ENCODE measurements at places on chromosomes 3 and 15. TPM values are rescaled to one million over a fixed set of nuclear protein-coding genes. Genes with fewer than 3 reads are reported as not detected.
A peak's percentile ranks its signal among the peaks of the same experiment; 100 is the strongest.

- peak; percentile 25 for DNase-seq
These were observed 37.5 kb downstream of the NBEAL2 start for GRCh38 chr3:47016934-47017435.

DNA sequence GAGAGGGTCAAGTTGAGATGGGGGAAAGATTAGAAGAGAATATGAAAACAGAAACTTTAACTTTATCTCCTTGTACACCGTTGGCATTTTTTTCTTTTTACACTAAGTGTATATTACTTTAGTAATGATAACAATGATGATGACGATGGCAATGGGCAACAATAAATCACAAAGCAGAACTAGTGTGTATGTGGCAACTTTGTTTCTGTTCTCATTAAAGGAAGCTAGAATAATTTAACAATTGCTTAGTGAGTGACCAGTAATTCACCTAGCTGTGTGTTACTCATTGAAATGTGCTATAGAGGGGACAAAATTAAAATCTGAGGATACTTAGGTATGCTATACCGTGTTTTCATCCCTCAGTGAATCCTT is 318.5 kb upstream of the TBL1XR1 start:
- DNase-seq: no peak

GRCh38 chr3:81995329-81995728 is 233.9 kb upstream of the GBE1 start:
- DNase-seq: no peak

The PLA1A gene
- not detected for total RNA-seq

The HIGD2B gene
- total RNA-seq: not detected
